ENCODE measurements at places on chromosomes 2 and 18. TPM values are rescaled to one million over a fixed set of nuclear protein-coding genes. Genes with fewer than 3 reads are reported as not detected.

DNA sequence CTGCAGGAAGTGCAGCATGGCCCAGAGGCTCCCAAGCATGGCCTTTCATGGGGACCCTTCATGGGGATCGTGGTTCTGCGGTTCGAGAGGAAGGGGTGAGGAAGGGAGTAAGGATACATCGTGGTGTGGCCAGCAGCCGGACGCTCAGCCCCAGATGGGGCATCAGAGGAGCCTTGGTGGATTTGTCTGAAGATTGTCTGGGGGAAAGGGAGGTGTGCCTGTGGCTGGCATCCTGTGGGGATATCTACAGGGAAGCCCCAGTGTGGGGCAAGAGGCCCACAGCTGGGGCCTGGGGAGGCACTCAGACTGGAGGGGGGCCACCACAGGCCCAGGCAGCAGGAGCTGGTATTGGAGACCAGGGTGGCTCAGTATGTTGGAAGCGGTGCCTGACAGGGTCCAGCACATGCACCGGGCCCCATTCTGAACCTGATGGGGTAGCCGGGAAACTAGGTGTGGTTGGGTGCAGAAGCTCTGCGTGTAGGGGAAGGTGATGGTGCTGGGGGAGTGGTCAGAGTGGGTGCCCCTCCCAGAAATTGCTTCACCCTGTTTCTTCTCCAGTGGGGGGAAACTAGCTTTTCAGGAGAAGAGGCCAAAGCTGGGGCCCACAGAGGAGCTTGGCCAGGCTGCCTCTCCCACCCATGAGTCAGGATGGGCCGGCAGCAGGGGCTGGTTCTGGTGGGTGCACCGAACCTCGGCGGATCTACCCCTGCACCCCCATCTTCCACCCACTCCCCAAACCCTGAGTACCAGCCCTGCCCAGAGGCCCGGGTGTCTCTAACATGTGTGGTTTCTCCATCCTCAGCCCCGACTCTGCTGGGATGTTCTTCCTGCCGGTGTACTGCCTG lies 274.4 kb upstream of the HDAC4 start:
- no peak for DNase-seq

GRCh38 chr18:75544051-75544481 lies 116.6 kb upstream of the SMIM21 start:
- DNase-seq, result no peak

The SIX3 gene
- not detected for total RNA-seq

DNA sequence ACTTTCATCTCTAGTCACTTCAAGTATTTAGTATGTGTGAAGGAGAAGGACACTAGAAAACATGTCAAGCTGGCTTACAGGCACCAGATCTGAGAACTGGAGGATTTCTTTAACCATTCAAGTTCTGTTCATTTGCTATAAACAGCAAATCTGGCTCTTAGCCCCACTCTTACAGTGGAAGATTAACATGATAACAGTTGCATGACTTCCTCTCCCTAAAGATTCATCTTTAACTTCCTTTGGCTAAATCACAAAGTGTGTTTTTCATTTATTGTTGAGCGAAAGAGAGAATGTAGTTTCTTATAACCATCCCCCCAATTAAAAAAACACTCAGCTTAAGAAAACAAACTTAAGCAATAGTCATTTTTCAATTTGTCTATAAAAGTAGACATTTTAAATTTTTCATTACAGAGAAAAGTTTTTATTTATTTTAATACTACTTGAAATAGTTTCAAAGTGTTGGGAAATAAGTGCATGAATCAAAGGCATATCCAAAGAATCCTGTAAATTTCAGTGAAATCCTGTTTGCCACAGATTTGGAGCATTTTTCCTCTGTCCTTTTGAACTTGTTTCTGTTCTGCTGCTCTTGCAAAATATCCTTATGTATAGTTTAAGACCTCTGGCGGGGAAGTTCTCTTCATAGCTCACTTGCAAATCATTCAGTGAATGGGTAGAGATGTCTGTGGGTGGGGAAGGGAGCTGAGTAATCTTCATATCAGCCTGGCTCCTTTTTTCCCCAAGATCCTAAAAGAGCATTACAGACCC lies 241.0 kb upstream of the RBBP8 start:
- no peak for DNase-seq

GRCh38 chr2:197024206-197024605 lies 97.7 kb upstream of the PGAP1 start:
- no peak for DNase-seq

DNA sequence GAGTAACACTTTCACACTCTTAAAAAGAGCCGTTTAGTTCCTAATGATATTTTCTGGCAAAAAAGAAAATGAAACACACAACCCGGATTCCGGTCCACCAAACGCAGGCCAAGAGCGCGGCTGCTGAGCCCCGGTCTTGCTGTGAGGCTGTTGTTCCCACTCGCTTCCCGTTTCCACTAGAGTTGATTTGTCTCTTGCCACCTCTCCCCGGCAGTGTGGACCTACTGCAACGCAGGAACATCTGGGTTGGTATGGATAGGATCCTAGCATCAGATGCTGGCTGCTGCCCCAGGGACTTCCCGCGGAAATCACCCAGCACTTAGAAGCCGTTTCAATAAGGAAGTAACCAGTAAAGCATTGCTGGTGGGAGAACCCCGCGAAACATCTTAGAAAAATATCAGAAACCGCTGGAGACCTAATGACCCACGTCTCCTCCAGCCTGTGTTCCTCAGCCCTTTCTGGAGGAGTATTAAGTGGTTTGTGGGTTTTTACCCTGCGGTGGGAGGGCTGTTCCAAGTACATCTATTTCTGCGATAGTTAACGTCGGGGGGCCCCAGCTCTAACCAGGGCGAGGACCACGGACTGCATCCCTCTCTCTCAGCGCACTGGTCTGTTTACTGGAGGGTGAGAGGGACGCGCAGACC lies 939 bp downstream of the DOCK10 start:
- peak; percentile 22 for DNase-seq

DNA sequence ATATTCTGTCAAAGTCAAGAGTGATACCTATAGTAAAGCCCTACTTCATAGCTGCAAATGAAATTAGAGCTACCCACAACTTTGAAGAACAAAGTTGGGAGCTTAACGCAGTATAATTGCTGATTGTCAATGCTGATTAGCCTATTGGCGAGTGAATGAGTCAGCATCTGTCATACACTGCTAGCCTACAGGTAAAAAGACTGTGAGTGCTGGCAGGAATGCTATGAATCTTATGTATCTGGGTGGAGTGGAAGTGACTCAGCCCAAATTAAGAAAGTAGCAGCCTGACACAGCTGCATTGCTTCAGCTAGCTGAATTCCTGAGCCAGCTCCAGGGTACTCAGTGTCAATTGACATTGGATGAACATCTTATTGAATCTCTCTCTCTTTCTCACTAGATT lies 179.4 kb upstream of the DCC start:
- no peak for DNase-seq

GRCh38 chr2:217165547-217165946 lies 305.7 kb upstream of the TNP1 start:
- DNase-seq, result no peak

DNA sequence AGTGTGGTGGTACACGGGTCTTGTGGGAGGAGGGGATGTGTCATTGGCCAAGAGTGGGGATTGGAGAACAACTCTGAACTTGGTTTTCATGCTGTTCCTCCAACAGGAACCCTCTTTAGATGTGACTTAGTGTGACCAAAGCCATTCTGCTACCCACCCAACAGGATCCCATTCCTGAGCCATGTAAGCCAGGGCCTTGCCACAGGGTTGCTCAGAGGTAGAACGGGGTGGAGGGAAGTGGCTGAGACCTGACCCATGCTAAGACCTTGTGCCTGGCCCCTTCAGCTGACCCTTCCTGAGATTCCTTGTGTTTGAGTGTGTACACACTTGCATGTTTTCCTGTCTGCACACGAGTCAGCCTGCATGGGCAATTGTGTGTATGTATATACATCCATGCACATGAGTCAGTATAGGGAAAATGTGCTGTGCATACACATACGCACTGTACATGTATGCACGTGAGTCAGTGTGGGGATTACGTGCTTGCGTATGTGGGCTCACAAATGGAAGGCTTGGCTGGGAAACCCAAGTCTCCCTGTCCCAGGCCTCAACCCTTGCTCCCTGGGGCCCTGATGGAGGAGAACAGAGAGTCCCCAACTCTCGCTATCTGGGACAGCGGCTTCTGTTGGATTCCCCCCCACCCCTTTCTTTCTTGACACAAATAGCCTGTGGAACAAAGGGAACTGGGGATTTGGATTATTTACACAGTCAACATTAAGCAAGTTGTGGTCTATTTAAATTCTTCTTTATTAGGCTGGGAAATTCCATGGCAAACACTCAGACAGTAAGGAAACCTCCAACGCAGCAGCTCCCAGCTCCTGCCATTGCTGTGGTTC lies 339.8 kb downstream of the DYSF start:
- DNase-seq, result no peak

Measured in left cardiac atrium (tissue), 4 donors.